Mucosa of descending colon (tissue), 3 donors: ENCODE measurements at places on chromosomes 12 and 14. TPM values are rescaled to one million over a fixed set of nuclear protein-coding genes. Genes with fewer than 3 reads are reported as not detected.

The C3AR1 gene
- total RNA-seq: 2.8 TPM

The ERO1A gene
- 45.1 TPM for total RNA-seq

The GUCY2C gene
- total RNA-seq: 33.2 TPM

The INSM2 gene
- not detected for total RNA-seq

The HCAR2 gene
- 1.5 TPM for total RNA-seq

The TMEM19 gene
- 37.3 TPM for total RNA-seq

The LGR5 gene
- total RNA-seq: 1.5 TPM

The RASSF9 gene
- total RNA-seq: 1.1 TPM

The RAD9B gene
- total RNA-seq: 0.53 TPM

The RASSF8 gene
- total RNA-seq: 8.0 TPM

- DNase-seq: no peak
Measured at GRCh38 chr12:119296535-119296934, 38.0 kb upstream of the CCDC60 start.

GRCh38 chr14:47674543-47675465 is 601 bp downstream of the MDGA2 start:
- no peak for DNase-seq

DNA sequence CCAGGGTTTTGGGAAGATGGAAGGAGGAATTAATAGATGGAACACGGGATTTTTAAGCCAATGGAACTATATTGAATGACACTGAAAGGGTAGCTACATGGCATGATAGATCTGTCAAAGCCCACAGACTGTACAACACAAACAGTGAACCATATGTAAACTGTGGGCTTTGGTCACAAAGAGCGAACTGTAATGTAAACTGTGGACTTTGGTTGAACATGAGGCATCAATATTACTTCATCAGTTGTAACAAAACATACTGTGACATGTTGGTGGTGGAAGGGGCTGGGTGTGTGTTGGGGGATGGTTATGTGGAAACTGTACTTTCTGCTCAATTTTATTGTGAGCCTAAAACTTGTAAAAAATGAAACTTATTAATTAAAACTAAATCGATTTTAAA is 210.6 kb upstream of the HMGA2 start:
- no peak for DNase-seq

DNA sequence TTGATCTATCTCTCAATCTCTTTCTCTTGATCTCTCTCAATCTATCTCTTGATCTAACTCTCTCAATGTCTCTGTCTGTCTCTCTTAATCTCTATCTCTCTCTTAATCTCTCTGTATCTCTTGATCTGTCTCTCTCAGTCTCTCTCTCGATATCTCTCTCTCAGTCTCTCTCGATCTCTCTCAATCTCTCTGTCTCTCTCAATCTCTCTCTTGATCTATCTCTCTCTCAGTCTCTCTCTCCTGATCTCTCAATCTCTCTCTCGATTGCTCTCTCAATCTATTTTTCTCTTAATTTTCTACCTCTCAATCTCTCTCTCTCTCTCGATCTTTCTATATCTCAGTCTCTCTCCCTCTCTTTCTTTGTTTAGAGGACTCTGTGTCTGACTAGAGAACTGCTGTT is 126.7 kb downstream of the BCL11B start:
- DNase-seq: no peak

DNA sequence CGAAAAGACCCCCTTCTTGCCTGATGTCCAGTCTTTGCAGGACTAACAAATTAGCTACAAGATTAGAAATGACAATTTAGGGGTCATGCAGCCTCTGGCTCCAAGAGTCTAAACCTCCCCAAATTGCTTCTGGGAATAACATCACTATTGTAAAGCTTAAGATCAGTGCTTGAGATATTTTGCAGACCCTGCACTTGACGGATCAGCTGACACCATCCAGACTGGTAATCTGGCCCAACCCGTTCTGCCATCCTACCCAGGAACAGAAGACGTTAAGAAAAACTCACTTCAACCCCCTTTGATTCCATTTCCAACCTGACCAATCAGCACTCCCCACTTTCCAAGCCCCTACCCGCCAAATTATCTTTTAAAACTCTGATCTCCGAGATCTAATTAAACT is 236.7 kb upstream of the KRR1 start:
- DNase-seq: no peak

DNA sequence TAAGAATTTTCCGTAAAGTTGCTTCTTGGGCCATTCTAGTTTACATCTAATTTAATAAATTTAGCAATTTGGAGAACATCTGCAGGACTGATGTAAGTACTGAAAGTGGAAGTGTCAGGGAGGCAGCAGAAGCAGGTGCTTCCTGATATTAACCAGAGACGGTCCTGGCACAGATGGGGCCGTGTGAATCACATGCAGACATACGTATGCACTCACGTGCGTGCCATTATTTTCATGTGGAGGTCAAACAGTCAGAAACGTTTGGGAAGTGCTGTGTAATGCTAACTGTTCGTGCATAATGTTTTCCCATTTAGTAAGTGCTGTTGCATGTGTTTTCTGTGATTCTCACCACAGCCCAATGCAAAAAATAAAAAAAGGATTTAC is 87.8 kb upstream of the DYNC1H1 start:
- DNase-seq: peak; percentile 65

- DNase-seq: no peak
Measured at GRCh38 chr12:106840243-106840642, 65.8 kb downstream of the RIC8B start.

- DNase-seq: no peak
Measured at GRCh38 chr12:6437586-6437985, 7.2 kb upstream of the CD27 start.

DNA sequence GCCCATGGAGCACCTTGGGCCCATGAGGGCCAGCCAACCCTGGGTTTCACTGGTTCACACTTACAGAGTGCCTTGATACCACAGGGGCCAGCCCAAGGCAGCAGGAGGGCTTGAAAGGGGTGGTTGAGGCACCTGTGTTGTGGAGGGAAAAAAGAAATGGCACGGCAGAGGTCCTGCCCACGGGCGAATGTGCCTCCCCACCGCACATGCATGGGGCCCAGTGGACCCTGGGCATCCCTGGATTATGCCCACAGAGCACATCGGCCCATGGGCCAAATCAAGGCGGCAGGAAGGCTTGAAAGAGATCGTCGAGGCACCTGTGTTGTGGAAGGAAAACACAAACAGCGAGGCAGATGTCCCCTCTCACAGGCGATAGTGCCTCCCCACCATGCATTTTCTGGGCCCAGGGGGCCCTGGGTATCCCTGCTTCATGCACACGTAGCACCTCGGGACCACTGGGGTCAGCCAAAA is 378.1 kb downstream of the ALG10 start:
- DNase-seq: no peak

DNA sequence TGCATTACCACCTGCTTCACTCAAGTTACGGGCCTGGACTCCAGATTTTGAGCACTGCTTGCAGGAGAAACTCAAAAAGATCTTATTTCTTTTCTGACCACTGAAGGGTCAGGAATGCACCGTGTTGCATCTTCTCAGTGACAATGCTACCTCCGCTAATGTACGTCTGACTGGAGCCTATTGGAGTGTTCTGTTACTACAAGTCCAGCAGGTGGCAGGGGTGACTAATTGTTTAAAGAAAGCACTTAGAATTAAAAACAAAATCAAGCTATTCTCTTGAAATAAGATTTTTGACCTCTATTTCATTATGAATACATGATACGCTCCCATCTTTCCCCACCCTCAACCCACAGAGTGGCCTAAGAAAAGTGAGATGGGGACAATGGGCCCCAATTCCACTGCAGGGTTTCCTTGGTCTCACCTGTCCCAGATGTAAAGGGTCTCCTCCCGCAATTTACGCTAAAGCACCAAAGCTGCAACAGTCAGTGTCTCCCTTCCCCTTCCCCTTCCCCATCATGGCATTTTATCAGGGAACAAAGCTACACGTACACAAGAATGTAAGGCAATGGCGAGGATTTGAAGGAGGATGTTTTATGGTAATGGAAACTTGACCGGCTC is 2.2 kb downstream of the TBPL2 start:
- DNase-seq: no peak

DNA sequence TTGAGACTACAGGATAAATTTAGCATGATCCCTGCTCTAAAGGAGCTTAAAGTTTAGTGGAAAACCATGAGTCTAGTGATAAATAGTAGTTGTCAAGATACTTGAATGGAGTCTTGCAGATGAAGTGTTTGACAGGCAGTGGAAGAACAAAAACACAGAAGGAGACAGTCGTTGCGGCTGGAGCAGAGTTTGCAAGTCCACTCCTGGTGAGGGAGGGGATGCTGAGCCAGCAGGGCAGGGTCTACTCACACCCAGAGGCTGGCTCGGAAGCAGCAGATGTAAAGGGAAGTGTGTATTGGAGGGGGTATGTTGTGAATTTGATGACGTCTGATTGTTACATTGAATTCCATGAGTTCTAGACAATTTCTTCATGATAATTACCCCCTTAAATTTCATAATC is 61.3 kb downstream of the TRAF3 start:
- DNase-seq: no peak

GRCh38 chr14:74425525-74426201 is 347 bp downstream of the SYNDIG1L start:
- DNase-seq: peak; percentile 56

GRCh38 chr12:802242-803120 is 50.1 kb downstream of the WNK1 start:
- DNase-seq: no peak

- no peak for DNase-seq
Measured at GRCh38 chr14:27863166-27863565, 903.4 kb upstream of the FOXG1 start.
